ENCODE measurements at places on chromosomes 12 and 14.

- DNase-seq, result no peak
Observed at GRCh38 chr12:64269161-64269560, 47.1 kb upstream of the KICS2 start.

GRCh38 chr12:3777206-3777809 lies 24.4 kb upstream of the CRACR2A start:
- DNase-seq, result no peak

GRCh38 chr12:15322164-15323061 lies at the start of gene PTPRO:
TSS of gene PTPRO (plus strand) at chr12:15322508.
- no peak for DNase-seq

- no peak for DNase-seq
Observed at GRCh38 chr14:77045238-77046162, 17.0 kb upstream of the IRF2BPL start.

DNA sequence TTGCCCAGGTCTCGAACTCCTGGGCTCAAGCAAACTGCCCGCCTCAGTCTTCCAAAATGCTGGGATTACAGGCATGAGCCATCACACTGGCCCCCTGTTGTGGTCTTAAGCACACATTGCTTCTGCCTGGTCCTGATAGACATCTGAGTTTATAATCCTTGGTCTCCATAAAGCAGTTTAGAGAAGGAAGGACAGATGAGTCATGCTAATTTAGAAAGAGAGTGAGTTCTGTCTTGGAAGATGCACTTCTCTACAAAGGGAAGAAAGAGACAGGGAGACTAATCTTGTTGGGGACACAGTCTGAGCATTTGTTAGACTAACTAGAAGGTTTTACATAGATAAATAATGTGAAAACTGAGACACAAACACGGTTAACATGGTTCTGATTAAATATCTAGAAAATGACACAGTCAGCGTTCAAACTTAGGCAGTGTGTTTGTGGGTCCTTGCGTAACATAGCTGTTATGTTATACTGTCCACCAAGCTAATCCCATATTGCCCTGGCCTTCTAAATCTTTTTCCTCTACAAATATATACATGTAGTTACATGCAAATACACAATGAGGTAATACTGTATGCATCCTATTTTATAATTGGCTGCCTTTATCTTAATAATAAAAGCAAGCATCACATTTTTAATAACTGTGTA lies 31.0 kb downstream of the SAMD4A start:
- no peak for DNase-seq

GRCh38 chr14:100078997-100079725 lies 13.9 kb downstream of the EVL start:
- DNase-seq, result peak; percentile 68

GRCh38 chr12:57620245-57620935 lies 9.2 kb downstream of the ARHGEF25 start:
- no peak for DNase-seq

DNA sequence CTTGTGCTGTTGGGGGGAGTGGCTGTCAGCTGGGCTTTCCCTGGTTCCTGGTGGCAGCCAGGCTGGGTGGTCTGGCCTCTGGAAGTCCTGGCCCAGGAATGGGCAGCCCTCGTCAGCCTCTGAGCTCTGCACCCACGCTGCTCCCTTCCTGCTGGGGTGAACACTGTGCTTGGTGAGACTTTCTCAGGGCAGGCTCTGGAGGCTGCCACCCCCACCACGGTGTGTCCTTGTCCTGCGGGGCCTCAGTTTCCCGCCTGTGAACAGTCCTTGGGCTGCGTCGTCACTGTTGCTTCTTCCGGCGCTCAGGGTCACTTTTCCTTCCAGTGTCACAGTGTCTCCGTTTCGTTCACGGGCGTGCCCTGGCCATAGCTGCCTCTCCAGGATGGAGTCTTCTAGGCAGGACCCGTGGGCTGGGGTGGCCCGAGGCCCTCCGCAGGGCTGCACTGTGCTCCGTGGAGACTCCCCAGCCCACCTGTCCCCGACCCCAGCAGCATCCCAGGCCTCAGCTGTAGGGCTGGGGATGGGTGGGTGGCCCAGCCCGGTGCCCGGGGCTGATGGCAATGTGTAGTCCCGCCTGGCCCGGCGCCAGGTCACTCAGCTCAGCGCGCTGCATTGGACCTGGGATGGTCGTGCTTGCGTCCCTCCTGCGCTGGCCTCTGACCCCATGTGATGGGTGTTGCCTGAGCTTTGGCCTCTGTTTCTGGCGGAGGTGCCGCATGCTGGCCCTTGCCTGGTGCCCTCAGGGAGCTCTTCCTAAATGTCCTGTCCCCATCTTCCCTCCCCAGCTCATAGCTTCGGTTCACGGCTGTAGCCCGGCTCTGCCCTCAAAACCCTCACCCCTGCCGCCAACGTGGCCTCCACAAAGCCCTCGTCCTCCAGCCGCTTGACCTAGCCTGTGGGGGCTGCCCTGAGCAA lies 6.8 kb downstream of the KIF26A start:
- no peak for DNase-seq

DNA sequence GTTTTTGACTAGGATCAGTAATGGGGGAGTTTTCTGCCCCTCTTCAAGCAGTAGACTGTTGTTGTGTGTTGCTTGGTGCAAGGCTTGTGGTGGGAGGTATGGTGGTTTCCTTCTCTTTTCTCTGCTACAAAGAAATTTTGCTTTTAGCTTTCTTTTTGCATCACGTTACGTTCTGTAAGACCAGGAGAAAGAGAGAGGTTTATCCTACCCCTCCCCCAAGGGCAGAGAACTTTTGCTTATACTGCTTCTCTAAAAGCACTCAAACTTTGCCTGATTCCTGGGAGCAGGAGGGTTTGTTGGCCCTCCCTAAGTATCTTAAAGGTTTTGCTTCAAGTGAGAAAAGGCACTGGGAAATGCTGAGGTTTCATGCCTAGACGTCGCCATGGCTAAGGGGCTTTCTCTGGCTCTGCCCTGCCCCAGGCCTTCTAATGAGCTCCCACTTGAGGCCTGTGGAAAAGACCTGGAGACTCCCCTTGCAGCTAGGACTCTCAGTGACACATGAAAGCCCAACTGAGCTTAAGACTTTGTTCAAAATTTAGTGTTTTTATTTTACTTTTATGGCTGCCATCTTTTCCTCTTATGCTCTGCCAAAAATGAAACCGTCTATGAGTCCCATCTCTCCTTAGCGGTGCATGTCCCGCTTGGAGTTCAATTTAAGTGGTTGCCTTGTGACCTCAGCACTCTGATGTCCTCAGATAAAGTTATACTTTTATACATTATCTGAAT lies 49.2 kb downstream of the EIF2S3B start:
- peak; percentile 30 for DNase-seq

DNA sequence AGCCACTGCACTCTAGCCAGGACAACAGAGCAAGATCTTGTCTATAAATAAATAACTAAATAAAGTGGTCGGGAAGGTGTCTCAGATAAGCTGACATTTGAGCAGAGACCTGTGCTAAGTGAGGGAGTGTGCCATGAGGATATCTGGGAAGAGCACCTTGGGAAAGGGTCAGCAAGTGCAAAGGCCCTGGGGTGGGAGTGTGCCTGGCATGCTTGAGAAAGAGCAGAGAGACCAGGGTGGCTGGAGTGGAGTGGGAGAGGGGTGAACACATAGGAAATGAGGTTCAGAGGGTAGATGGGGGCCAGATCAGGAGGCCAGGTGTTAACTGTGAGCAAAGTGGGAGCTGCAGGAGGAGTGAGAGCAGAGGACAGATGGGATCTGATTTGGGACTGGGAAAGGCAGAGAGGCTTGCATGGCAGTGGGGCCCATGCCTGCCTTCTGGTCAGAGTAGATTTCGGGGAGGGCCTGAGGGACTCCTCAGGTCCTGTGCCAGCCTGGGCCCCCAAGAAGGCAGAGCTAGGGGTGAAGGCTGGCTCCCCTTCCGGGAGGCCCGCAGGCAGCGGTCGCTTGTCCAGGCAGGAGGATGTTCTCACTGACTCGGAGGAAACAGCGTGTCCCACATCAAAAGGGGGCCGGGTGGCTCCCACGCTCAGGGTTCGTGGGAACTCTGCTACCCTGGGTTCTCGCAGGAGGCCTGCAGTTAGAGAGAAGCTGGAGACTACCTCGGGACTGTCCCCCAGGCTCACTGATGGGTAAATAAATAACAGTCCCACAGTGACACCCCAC lies 32.6 kb downstream of the DTX1 start:
- no peak for DNase-seq

GRCh38 chr14:22554498-22555383 lies 34.3 kb downstream of the DAD1 start:
- no peak for DNase-seq

- DNase-seq, result no peak
Observed at GRCh38 chr12:115638733-115639647, 638.5 kb downstream of the MED13L start.

- no peak for DNase-seq
Observed at GRCh38 chr14:68979021-68979721, at the start of gene ACTN1. TSS of gene ACTN1 (minus strand) at chr14:68979302. CDS start at chr14:68979056, 246 bp downstream.

GRCh38 chr12:121628536-121628935 lies 2.2 kb downstream of the ORAI1 start:
- no peak for DNase-seq

- DNase-seq, result no peak
Observed at GRCh38 chr12:76764856-76765255, 941 bp downstream of the ZDHHC17 start.

DNA sequence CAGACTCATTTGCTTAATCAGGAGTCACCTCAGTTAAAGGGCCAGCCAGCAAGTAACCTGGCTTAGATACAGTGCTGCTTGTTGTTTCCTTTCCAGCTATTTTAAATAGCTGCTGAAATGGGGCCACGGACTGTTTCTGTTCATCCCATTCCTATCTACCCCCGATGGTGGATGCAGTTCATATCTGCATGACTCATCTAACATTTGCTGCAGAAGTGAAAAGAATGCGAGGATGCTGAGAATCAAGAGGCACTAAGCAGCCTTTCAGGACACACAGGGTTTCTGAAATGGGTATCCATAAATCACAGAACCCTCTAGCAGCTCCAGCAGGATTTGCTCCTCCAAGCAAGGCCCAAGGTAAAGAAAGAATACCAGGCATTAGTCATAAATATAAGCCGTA lies 60.2 kb upstream of the RTRAF start:
- no peak for DNase-seq

DNA sequence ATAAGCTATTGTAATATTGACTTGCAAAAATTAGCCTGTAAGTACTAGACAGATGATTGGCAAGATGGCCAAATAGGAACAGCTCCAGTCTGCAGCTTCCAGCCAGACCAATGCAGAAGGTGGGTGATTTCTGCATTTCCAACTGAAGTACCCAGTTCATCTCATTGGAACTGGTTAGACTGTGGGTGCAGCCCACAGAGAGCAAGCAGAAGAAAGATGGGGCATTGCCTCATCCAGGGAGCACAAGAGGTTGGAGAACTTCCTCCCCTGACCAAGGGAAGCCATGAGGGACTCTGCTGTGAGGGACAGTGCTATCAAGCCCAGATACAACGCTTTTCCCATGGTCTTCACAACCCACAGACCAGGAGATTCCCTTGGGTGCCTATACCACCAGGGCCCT lies 16.0 kb upstream of the SPATA7 start:
- no peak for DNase-seq

- DNase-seq, result no peak
Observed at GRCh38 chr12:119398190-119398589, 63.7 kb downstream of the CCDC60 start.

- no peak for DNase-seq
Observed at GRCh38 chr12:67534046-67534445, 114.5 kb upstream of the DYRK2 start.

- DNase-seq, result no peak
Observed at GRCh38 chr14:102279282-102279681, 25.7 kb downstream of the MOK start.

GRCh38 chr12:2895511-2895910 lies 4.8 kb downstream of the TULP3 start:
- DNase-seq, result no peak

DNA sequence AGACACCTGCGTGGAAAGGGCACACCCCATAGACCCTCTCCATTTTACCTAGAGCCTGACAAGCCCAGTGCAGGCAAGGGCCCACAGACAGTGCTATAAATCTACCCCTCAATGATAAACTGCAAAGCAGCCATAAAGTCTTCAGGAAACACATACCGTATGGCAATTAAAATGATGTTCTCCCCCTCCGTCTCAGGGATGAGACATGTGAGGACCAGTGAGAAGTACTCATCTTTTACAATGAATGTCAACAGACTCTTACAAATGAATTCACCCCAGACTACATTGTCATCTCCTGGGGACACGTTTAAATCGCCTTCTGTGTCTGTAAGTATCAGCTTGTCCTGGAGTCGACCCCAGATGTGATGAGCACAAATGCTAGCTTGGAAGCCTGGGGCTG lies 362.7 kb downstream of the ADGRD1 start:
- no peak for DNase-seq

DNA sequence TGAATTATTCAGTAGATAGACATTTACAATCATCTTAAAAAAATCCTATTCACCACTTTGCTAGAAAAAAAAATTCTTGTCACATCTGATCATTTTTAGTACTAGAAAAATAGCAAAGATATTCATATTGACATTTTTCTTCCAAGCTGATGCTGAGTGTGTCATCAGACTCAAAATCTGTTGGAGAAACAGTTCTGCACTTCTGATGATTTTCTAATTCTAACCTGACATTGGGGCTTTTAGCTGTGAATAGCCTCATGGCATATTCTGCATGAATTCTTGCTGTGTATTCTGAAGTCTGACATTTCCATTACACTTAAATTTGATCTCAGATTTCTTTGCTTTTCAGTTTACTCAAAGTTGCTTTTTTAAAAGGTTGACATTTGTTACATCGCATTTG lies 150.1 kb downstream of the PIK3C2G start:
- DNase-seq, result no peak

DNA sequence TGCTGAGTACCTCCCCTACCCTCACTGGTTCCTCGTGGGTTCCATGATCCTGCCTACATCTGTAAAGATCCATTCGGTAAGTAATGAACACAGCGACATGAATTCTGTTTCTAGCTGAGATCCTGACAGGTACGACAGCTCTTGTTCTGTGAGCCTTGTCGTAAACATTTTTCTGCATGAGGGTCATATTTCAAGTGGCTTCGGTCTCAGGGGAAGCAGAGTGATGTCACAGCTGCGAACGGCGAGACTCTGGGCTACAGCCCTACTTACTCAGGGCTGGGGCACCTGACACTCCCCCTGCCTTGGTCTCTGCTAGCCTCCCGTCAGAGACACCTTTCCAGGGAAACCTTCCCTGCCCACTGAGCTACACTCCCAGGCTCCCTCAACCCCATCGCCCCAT lies 85.8 kb downstream of the RBM19 start:
- no peak for DNase-seq

- no peak for DNase-seq
Observed at GRCh38 chr12:122368361-122369073, 54.0 kb downstream of the CLIP1 start.

Data from central memory CD8-positive, alpha-beta T cell (primary cell).